T-cell (primary cell): ENCODE measurements at places on chromosomes 1 and 21.

DNA sequence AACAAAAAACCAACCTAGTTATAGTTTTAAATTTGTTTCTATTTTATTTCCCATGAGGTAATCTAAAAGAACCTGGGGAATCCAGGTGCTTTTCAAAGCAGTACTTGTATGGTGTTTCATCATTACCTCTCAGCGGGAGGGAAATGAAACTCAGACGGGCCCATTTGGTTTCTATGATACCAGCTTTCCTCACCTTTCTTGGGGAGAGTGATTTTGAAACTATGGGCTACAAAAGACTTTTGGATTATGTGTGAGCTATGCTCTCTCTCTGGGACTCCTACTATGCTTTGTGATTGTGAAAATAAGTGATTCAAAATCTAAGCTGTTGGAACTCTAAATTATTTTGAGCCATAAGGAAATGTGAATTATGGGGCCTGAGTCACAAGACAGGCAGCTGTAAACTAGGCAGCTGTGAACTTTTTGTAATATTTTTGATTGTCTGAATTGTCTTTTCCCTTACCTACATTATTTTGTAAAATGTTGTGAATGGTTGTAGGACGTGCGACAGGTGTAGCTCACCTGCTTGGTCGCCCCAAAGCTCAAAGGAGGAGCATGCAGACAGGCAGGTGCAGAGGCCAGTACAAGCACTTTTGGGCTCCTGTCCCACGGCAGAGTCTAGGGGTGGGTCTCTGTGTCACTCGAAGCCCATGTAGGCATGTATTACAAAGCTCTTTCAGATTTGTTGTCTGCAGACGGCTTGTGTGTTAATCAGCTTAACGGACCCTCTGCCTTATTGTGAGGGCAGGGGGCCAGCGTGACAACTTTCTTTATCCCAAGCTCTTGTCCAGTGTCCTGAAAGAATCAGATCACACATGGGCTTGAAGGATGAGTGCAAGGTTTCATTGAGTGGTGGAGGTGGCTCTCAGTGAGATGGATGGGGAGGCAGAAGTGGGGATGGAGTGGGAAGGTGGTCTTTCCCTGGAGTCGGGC, 64.8 kb upstream of the BACH1 start:
- H3K27me3 ChIP-seq: no peaks in the 10 kb centered on the region
- no peaks in the 10 kb centered on the region for H3K4me1 ChIP-seq
- no peak for DNase-seq
- H3K27ac ChIP-seq: no peak overlapping the region
- H3K4me3 ChIP-seq: no peak overlapping the region
- H3K36me3 ChIP-seq: no peaks in the 10 kb centered on the region

- H3K4me1 ChIP-seq: no peaks in the 10 kb centered on the region
- H3K4me3 ChIP-seq: no peak overlapping the region
- H3K27ac ChIP-seq: no peak overlapping the region
- H3K36me3 ChIP-seq: no peaks in the 10 kb centered on the region
Measured at GRCh38 chr1:229882621-229883020, 184.4 kb upstream of the GALNT2 start.

DNA sequence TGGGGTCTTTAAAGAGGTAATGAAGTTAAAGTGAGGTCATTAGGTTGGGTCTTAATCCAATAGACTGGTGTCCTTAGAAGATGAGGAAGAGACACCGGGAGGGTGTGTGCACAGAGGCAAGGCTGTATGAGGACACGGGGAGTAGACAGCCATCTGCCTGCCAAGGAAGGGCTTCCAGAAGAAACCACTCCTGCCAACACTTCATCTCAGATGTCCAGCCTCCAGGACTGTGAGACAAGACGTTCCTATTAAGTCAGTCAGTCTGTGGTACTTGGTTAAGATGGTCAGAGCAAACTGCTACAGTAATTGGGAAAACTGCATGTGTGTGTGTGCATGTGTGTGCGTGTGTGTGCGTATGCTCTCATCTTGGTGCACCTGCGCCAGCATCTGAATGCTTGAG, 77.1 kb downstream of the RYR2 start:
- no peak for DNase-seq
- H3K4me1 ChIP-seq: no peaks in the 10 kb centered on the region
- H3K27ac ChIP-seq: no peak overlapping the region
- H3K4me3 ChIP-seq: no peak overlapping the region

- no peak overlapping the region for H3K4me3 ChIP-seq
- H3K27ac ChIP-seq: no peak overlapping the region
- DNase-seq: no peak
Measured at GRCh38 chr21:42599962-42600361, 53.5 kb upstream of the PDE9A start.

DNA sequence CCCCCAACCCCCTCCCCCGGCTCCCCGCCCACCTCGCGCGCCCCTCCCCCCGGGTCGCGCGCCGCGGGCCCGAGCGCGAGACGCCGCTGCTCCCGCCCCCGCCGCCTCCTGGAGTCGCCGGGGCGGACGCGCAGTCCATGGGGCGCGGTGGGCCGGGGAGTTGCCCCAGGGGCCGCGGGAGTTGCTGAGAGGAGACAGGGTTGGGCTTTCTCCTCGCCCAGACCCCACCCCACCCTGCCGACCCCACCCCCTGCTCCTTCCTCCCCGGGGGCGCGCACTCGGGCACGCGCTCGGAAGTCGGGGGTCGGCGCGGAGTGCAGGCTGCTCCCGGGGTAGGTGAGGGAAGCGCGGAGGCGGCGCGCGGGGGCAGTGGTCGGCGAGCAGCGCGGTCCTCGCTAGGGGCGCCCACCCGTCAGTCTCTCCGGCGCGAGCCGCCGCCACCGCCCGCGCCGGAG, at the start of gene LAMC1:
TSS of gene LAMC1 (plus strand) at position 275 of the 455 bp plus-strand sequence. CDS start 297 bp downstream, outside the sequence.
- DNase-seq: no peak
- peaks cover 30% of the 10 kb centered on the region for H3K27me3 ChIP-seq
- peaks cover 16% of the 10 kb centered on the region for H3K4me1 ChIP-seq

GRCh38 chr1:81664341-81664740, 136.4 kb upstream of the ADGRL2 start:
- no peaks in the 10 kb centered on the region for H3K36me3 ChIP-seq
- H3K27ac ChIP-seq: no peak overlapping the region
- no peak overlapping the region for H3K4me3 ChIP-seq
- DNase-seq: no peak

DNA sequence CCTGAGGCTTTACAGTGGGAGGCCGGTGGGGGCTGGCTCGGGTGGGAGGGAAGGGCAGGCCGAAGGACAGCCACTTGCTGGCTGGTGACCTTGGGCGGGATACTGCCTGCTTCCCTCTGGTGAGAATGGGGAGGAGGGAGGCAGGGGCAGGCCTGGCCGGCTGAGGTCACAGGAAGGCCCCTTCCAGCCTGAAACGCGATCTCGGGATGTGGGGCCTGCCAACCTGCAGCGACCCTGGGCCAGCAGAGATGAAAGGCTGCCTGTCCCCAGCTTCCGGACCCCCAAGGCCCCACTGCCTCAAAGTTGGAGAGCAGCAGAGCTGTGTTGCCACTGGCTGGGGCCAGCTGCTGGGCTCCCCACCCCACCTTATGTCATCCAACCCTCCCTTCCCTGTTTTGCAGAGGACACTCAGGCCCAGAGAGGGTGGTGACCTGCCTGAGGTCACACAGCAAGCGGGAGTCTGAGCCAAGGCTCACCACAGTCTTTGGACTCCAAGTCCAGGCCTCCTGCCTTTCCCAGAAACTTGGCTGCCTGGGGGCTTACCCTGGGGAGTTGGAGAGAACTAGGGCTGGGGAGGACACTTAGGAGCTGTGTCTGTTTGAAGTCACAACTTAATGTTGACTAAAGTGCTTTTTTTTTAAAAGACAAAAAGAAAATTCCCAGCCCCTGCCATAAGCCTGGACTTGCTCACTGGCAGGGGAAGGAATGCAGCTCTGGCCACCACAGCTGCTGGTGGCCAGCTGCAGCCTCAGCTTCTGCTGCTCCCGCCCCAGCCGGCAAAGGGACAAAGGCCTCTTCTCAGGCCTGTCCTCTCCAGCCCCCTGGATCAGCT, 14.8 kb upstream of the WASF2 start:
- no peaks in the 10 kb centered on the region for H3K36me3 ChIP-seq
- H3K27me3 ChIP-seq: no peaks in the 10 kb centered on the region
- H3K27ac ChIP-seq: no peak overlapping the region
- DNase-seq: no peak
- H3K4me3 ChIP-seq: no peak overlapping the region
